ENCODE measurements at places on chromosomes 6 and 20.

GRCh38 chr20:4025679-4026078 lies 10.3 kb upstream of the RNF24 start:
- no peak for DNase-seq

GRCh38 chr6:56516003-56516402 lies 126.7 kb downstream of the DST start:
- DNase-seq = no peak

GRCh38 chr6:16684195-16684689 lies 77.0 kb downstream of the ATXN1 start:
- no peak for DNase-seq

DNA sequence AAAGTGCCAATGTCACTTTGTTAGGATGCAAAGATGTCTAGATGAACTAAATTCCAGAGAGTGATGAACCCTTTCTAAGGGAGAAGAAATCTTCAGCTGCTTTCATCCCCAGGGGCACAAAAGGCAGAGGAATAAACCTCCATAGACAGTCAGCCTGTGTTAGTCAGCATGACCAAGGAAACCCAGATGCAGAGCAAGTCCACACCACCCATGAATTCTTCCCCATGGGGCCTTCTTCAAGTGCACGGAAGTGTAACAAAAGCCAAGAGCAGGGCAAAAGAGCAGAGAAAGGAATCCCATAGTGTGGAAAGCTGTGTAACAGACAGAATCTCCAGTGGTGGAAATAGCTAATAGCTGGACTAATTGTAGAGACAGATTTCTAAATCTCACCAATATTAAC lies 50.0 kb downstream of the DCDC2 start:
- DNase-seq = no peak

DNA sequence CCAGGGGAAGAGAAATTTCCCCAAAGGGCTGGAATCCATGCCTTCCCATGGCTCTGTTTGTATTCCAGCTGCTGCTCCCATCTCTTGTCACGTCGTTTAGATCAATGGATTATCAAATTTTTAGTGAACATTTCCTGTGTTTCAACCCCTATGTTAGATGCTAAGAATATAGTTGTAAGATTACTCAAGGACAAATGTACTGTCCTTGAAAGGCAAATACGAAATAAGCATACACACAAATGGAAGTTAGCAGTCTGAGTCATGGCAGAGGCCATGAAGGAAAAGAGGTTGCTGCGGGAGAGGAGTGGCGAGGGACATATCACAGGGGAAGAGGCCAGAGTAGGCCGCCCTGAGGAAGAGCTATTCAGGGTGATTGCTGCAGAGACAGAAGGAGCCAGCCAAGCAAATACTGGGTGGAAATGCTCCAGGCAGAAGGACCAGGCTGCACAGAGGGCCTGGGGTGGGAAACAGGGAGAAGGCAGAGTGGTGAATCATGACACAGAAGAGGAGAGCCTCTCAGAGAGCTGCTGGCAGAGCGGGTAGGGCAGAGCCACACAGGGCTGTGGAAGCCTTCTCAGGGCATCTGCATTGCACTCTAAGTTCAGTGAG lies 219.2 kb upstream of the LRFN2 start:
- DNase-seq = no peak

- no peak for DNase-seq
These were observed 57.8 kb downstream of the PDSS2 start for GRCh38 chr6:107401573-107401972.

DNA sequence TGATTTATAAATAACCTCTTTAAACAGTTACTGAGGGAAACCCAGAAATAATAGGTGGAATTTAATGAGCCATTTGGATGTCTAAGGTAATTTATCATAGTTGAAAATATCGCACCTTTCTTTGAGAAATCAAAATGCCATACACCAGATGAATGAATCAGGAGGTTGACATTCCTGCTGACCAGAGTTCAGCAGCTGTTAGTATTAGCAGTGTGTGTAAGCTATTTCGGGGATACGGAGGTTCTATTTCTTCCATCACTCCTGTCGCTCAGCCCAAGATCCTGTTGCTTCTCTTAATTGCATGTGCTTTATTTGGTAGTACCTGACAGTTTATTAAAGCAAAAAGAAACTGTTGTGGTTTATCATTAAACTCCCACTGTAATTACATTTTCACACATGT lies 67.1 kb downstream of the HDGFL1 start:
- no peak for DNase-seq

DNA sequence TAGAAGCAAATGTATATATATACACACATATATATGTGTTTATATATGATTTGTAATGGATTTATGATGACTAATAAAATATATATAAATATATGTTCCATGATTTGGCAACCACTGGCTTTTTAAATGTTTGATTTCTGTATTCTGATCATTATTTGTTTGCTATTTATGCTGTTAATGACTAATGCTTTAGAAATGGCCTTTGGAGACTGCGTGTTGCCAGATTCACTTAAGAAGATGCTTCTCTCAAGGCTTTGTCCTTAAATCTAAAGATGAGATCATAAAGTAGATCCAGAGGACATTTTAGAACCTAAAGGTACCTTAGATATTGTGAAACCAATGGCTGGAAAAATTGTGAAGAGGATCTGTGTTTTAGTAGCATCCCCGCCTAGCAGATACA lies 116.0 kb upstream of the SUPT3H start:
- no peak for DNase-seq

DNA sequence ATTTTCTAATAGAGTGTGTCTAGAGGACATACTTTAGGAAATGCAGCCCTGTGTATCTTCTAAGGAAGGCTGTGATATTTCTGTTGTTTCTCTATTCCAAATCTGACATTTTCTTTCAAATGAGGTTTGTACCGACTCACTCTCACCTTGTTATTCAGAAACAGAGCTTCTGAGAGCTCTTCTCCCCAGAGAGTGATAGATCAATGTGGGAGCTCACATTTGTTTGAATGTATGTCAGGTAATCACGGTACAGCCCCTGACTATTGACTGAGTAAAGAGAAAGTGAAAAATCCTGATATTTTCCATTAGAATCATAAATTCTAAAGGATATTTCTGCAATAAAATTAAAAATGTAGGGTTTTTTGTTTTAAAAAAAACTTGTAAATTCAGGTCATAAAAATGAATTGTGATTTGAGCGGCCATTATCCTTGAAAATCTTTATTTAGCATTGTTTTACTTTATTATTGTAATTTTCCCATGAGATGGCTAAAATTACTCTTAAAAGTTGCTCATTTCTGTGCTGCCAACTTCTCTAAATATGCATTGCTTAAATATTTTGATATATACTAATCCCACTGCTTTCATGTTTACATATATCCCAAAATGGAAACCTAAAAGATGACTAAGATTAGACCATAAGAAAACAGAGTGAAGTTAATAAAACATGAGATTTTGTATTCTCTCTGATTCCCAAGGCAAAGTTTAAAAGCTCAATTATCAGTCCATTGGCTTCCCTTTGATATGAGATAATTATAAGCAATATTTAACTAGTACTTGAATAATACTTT lies 1226.8 kb upstream of the CITED2 start:
- no peak for DNase-seq

- no peak for DNase-seq
These were observed 235.2 kb upstream of the PMEPA1 start for GRCh38 chr20:57944988-57945387.

DNA sequence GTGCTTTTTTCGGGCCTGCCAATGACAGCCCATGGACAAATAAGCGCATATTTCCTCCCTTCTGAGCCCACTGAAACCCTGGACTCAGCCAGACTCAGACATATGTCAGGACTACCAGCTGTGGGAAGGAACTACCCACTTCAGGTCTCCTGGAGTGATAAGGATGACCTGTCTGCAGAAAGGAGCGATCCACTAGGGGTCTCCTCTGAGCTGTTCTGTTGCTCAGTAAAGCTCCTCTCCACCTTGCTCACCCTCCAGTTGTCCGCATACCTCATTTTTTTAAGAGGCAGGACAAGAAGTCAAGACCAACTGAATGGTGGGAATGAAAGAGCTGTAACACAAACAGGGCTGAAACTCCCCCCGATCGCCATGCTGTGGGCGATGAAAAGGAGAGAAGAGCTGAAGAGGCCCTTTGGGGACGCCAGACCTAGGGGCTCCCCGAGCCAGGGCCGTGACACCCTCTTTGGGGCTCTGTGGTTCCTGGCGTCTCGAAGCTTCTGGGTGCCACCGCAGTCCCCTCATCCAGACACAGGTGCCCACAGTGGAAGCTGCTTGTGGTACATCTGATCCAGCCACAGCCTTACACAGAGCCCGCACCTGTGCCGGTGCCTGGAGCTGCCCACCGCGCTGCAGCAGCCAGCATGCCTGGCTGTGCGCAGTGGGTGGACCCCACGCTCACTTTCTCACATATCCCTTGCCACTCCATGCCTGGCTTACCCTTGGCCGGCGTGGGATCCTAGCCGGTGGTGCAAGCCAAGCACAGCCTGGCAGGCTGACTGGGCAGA lies 68.8 kb downstream of the EYS start:
- peak; percentile 62 for DNase-seq

DNA sequence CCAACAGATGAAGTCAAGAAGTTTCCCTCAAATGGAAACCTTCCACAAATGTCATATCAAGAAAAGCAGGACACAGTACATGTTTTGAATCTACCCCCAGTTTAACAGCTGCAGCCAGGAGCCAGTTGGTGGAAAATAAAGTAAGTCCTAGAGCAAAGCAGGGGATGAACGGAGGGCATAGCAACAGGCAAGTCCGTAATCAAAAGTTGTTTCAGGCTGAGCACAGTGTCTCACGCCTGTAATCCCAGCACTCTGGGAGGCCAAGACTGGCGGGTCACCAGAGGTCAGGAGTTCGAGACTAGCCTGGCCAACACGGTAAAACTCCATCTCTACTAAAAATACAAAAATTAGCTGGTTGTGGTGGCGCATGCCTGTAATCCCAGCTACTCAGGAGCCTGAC lies 2.4 kb upstream of the SALL4 start:
- no peak for DNase-seq
